Activated CD4-positive, alpha-beta T cell treated with anti-CD3 and anti-CD28 coated beads, Interleukin-2, amount 50 U/mL, for 1 hour (primary cell): ENCODE measurements at places on chromosomes 6 and 20.
A peak's percentile ranks its signal among the peaks of the same experiment; 100 is the strongest.

GRCh38 chr20:56857950-56858349 is 228.8 kb downstream of the TFAP2C start:
- no peak for DNase-seq

DNA sequence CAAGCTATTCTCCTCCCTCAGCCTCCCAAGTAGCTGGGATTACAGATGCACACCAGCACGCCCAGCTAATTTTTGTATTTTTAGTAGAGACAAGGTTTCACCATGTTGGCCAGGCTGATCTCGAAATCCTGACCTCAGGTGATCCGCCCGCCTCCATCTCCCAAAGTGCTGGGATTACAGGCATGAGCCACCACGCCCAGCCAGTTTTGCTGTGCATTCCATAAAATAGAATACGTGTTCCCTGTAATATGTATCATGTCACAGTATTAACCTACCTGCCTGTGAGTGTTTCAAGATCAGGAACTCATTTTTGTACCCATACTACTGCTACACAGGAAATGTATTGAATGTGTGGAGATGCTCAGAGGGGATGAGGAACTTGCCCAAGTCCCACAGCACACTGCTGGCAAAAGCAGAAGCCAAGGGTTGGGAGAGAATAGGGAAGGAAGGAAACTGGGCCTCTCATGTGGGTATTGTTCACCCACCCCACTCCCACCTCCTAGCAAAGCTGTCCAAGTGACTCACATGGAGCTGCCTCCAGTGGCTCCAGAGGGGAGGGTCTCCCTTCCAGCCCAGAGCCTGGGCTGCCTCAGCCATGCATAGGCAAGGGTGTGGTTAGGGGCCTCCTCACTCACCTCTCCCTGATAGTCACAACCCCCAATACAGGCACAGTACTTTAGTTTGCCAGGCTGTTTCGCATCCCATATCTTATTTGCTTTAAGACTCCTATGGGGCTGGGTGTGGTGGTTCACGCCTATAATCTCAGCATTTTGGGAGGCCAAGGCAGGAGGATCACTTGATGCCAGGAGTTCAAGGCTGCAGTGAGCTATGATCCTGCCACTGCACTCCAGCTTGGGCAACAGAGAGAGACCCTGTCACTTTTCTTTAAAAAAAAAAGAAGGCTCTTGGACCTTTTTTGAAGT is 9.4 kb downstream of the HM13 start:
- DNase-seq = no peak

GRCh38 chr20:20677186-20677585 is 35.3 kb downstream of the RALGAPA2 start:
- no peak for DNase-seq

DNA sequence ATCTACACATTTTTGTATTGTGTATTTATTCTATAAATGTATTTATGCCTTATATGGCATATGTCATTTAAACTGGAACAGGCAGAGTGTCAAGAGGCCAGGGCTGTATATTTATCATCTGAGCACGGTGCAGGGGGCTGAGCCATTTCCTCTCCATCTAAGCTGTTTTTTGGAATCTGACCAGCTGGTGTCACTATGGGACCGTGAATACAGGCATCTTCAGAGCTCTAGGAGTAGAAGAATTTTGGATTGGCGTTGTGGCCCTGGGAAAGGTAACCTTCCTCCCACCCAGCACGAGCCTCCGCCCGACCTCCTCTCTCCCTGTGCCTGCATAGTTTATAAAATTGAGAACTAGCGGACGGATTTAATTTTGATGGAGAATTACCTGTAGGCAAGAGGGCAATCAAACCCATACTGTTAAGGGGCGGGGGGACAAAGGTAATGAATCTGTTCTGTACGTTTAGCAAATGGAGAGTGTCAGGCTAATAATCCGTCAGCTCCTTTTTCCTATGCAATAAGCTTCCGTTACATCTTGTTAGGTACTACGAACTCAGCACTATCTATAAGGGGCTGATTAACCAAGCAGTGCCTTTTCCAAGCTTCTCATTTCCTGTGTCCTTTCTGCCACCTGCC is 29.0 kb upstream of the EEF1E1 start:
- DNase-seq = peak; percentile 11

DNA sequence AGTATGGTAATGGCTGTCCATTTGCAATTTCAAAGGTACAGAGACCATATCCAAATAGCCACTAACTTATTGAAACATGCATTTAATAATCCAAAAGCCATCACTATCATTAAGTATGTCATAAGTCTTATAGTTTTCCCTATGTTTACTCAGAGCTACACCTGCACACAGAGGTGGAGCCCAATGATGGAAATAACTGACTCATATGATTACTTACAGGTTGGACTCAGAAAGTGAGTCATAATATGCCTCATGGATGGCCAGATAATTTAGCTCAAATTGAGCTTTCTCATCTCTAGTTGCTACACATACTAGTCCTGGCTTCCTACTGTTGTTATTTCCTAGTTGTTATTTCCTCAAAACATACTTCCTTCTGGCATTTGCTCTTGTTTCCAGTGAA is 104.4 kb upstream of the KHDRBS2 start:
- DNase-seq = no peak

GRCh38 chr20:47465335-47466090 is 36.2 kb upstream of the NCOA3 start:
- DNase-seq = no peak

DNA sequence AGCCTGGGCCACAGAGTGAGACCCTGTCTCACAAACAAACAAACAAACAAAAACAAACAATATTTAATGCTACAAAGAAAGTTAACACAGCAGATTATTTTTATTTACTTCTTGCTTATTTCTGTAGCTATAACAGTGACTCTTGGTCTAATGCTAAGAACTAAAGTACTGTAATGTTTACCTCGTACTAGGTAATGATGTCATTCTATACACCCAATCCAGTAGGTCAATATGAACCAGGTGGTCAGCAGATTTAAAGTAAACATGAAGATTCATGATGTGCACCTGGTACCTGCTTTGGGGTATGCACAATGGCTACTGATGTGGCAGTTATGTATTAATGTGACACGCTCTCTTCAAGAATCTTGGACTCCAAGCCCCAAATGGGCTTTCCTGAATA is 36.6 kb upstream of the CARMIL1 start:
- no peak for DNase-seq

DNA sequence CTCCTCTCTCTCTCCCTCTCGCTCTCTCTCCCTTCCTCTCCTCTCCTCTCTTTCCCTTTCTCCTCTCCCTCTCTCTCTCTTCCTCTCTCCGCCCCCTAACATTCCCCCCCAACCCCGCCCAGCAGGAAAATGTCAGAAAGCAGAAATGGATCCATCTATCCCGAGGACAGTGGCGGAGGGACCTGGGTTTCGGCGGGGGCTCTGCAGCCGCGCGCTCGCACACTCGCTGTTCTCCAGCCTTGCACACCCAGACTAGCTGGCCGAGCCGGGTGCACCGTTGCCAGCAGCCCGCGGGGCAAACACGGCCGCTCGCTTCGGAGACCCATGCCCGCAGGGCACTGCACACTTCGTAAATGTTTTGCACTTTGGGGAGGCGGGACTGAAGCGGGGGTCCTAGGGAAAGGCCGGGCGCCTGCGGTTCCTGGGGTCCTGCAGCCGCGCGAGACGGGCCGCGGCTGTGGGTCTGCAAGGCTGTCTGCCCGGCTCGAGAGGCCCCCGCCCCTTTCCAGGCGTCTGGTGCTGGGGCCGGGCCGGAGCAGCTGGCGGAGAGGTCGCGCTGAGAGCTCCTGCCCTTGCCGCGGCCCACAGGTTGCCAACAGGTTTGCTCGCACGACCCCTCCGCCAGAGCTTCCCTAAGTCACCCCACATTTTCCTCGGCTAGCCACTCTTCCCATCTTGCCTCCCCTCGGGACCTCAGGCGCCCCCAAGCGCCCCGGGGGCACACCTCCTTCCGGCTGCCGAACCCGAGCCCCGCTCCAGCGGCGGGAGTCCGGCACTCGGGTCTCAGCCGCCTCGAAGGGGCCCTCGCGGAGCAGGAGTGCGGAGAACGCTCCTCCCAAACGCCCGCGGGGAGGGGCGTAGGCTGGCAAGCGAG is 818 bp upstream of the MDGA1 start:
- DNase-seq = peak; percentile 53

DNA sequence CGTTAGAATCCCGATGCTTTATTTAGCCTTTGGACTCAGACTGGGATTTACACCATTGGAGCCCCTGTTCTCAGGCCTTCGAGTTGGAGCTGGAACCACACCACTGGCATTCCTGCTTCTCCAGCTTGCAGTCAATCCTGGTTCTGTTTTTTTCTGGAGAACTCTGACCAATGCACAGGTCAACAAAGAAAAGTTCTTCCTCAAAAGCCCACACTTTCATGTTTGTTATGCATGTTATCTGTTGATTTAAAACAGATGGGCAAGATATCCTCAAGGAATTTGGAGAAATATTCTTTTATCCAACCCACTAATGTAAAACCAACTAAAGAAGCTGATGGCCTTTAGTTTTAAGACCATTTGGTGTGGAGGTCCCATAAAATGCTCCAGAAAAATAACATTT is 205.7 kb downstream of the ANKRD60 start:
- no peak for DNase-seq

DNA sequence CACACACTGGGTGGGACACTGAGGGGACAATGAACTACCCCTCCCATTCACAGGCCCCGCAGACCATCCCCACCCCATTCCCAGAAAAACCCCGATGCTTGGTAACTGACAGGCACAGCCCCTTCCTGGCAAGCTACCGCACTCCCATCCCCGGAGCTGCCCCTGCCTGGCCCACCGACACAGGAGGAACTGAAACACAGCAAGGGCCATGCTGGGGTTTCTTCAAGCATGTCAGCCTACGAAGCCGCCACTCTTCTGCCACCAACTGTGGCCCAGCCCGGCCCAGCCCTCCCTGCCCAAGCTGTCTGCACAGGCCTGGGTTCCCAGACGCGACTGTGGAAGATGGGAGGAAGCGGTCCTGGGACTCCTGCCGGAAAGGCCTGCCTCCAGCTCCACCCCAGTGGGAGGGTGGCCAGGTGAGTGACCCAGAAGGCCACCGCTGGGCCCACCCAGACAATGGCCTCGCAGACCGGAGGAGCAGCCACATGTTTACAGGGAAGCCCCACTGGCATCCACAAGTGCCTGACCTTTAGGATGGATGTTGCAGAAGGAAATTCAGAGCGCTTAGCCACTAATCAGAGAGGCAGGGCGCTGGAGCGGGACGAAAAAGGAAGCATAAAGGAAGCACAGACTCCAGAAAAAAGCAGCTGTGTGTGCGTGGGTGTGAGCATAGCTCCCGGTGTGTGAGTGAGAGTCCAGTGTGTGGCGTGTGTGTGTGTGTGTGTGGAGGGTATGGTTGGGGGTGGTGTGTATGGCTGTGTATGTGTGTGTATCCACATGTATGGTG is 91.6 kb downstream of the PRND start:
- DNase-seq = peak; percentile 18

- no peak for DNase-seq
Observed at GRCh38 chr6:3196770-3197169, 30.7 kb downstream of the TUBB2B start.

DNA sequence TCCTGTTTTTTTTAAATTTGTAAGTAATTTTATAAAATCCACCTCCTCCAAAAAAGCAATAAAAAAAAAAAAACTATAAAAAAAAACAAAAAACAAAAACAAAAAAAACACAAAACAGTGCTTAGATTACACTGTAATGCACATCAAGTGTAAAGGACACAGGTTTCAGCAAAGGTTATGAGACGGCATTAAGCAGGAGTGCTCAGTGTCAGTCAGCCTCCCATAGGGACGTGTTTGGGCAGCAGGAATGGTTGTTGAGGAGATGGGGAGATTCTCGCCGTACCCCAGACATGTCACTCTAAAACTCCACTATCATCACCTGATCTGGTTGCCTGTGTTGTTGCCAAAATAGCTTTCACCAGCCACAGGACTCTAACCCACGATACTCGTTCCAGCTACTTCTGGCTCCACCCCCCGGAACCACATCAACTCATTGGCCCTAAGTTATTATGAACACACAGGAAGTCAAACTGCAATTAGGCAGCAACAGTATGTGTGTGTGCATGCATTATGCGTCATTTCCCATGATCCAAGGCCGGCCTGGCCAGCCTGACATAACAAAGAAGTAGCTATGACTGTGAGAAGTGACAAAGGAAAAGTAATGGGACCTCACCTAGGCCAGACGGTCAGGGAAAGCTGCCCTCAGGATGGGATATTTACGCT is 28.7 kb downstream of the ECT2L start:
- no peak for DNase-seq

GRCh38 chr6:79947191-79948186 is at the start of gene ELOVL4:
TSS of gene ELOVL4 (minus strand) at chr6:79947553. CDS start at chr6:79947279, 274 bp downstream.
- peak; percentile 39 for DNase-seq

- DNase-seq = no peak
Observed at GRCh38 chr6:21098744-21099143, 494.8 kb upstream of the SOX4 start.

GRCh38 chr6:44475779-44476434 is 88.4 kb downstream of the CDC5L start:
- DNase-seq = peak; percentile 63
